ENCODE measurements at places on chromosomes 1 and 21. TPM values are rescaled to one million over a fixed set of nuclear protein-coding genes. Genes with fewer than 3 reads are reported as not detected.
A peak's percentile ranks its signal among the peaks of the same experiment; 100 is the strongest.

GRCh38 chr1:94025383-94026340 lies 95.3 kb downstream of the ABCA4 start:
- no peak for DNase-seq

DNA sequence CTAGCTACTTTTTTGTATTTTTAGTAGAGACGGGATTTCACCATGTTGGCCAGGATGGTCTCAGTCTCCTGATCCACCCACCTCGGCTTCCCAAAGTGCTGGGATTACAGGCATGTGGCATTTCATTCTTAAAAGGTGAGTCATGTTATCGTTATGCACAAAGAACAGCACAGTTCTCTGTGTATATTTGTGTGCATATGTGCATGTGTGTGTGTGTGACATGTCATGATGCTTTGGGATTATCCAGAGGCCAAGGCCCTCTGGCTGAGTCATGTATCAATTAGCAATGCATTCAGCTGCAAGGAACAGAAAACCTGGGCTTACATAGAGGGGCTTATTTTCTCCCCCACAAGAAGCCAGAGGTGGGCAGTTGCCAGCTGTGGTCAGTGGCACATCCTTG lies 301.7 kb upstream of the KAZN start:
- no peak for DNase-seq

GRCh38 chr1:76474922-76475321 lies 392.4 kb upstream of the ST6GALNAC5 start:
- no peak for DNase-seq

DNA sequence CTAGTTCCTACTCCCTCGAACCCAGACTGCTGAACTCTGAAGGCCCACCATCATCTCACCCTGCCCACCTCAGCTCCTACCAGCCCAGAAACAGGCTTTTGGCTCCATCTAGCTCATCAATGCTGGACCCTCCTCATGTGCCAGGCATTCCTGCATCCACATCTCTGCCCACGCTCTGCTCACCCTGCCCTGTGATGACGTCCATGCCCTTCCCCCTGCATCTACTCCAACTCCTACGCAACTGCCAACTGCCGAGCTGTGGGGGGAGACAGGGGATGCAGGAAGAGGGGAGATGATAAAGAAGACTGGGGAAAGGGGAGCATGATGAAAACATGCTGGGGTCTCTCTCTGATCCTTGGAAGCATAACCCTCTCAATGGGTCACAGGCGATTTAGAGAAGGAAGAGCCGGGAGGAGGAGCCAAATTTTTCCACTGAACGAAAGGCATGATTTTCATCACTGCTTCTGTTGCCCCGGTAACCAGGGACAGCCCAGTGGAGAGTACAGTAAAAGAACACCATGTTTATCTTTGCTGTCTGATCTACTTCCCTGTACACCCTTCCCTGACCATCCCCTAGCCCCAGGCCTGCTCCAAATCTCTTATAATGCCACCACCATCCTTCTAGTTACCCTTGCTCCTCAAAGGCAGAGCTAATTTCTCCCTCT lies 44.3 kb downstream of the CD34 start:
- peak; percentile 23 for DNase-seq

- no peak for DNase-seq
These were observed 33.0 kb upstream of the TTC22 start for GRCh38 chr1:54834007-54834541.

DNA sequence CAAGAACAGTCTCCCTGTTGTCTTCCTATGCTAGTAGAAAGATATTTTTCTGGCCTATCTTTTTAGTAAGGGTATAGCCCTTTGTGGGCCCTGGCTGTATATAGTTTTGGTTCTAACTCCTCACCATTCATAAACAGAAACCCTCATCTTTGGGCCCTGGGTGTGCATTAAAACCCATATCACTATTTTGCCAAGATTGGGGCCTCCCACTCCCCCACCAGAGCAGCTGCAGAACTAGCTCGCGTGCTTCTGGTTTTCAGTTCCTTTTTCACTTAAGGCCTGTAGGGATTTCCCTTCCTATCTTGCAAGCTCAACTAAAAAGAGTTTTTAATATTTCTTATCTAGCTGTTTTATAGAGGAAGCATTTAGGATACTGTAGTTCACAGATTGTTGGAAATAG lies 106.4 kb downstream of the RGL1 start:
- DNase-seq = peak; percentile 39

- no peak for DNase-seq
These were observed 286.8 kb upstream of the PLD5 start for GRCh38 chr1:242811092-242811840.

- peak; percentile 63 for DNase-seq
These were observed 41.5 kb downstream of the KIAA1614 start for GRCh38 chr1:180954005-180954800.

- DNase-seq = no peak
These were observed 35.0 kb upstream of the ECE1 start for GRCh38 chr1:21325231-21325718.

DNA sequence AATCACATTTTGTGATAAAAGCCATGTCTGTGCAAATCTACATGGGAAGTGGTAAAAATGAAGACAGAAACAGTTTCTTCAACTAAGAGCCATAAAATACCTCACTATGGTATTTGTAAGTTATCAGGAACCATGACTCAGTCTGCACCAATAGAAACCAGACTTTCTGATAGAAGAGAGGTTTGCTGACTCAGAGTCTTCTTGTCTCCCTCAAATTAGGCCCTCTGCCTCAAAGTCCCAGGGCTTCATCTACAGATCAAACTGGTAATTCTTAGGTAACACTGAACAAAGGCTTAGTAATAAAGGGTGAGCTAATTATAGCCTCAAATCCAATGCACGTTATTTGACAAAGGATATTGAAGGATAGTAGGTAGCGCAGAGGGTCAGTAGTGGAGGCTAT lies 30.9 kb upstream of the SSX2IP start:
- DNase-seq = peak; percentile 6

DNA sequence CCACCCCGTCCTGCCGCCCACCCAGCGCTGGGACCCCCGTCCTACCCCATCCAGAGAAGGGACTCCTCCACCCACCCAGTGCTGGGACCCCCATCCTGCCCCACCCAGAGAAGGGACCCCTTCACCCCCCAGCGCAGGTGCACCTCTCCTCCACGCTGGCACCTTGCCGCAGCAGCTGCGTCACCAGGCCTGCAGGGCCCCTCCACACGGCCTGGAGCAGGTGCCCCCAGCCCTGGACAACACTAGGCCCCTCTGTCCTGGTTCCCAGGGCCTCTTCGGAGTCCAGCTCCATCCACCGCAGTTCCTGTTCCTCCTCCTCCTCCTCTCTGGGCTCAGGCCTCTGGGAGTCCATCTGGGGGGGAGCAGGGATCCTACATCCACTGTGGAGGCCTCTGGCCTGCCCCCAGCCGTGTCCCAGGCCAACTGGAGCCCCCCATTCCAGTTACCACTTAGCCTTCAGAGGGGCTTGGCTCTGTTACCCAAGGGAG lies 378 bp downstream of the ANKRD65 start:
- DNase-seq = no peak

DNA sequence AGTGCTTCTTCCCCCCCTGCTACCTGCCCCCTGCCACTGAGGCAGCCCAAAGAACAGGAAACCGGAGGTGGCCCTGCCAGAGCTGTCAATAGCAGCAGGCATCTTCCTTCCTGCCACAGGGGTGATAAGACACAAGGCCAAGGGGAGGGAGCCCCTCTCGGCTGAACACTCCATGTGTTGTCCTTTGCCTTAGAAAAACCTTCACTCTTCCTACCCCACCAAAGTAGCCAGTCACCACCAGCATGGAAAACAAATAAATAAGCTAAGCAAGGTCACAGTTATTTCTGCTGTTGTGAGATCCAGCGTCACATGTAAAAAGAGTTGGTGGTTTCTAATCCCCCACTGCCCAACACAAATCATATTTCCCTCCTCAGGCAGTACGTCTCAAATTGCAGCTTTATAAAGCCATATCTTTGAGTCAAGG lies 104.8 kb upstream of the DPT start:
- DNase-seq = no peak

GRCh38 chr1:64959986-64960385 lies 6.4 kb downstream of the JAK1 start:
- DNase-seq = no peak

DNA sequence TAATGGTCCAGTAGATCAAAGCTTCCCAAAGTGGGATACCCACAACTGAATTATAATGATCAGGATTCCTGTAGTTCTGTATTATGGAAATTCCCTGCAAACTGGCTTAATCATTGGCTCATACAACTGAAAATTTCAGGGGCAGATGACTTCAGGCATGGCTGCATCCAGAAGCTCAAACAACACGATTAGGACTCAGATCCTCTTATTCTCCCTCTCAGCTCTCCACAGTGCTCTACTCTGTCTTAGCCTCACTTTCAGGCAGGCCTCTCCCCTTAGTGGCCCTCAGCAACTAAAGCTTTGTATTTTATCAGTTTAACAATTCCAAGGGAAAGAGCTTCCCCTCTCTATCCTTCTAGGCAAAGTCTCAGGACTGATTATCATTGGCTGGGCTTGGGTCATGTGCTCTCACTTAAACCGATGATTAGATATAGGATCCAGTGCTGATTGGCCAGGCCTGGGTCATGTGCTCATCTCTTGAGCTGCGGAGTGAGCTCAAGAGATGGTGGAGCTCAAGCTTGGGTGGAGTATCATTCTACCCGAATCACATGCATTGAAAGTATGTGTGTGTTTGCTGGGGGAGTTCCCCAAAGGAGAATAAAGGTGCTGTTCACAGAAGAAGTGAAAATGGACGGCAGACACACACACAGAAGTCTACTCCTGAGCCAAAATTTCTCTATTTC lies 57.9 kb upstream of the RUNX3 start:
- DNase-seq = no peak

- peak; percentile 60 for DNase-seq
These were observed 16.5 kb downstream of the SLC27A3 start for GRCh38 chr1:153791648-153792253.

DNA sequence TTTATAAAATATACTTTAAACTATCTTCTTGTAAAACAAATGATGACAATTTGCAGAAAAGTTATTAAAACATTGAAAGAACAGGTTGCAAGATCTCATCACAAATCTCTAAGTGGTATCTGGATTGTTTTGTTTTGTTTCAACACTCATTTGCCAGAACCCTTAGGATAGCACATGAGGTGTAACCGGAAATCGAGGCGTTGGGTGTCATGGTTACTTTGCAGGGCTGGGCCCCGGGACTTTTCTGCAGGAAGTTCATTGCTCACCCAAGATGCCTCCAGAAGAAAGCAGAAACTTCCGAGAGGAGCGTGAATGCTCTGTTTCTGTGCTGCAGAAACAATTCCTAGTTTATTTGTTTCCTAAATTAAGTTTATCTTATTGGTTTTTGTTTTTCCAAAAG lies 2.5 kb downstream of the DISC1 start:
- peak; percentile 17 for DNase-seq

DNA sequence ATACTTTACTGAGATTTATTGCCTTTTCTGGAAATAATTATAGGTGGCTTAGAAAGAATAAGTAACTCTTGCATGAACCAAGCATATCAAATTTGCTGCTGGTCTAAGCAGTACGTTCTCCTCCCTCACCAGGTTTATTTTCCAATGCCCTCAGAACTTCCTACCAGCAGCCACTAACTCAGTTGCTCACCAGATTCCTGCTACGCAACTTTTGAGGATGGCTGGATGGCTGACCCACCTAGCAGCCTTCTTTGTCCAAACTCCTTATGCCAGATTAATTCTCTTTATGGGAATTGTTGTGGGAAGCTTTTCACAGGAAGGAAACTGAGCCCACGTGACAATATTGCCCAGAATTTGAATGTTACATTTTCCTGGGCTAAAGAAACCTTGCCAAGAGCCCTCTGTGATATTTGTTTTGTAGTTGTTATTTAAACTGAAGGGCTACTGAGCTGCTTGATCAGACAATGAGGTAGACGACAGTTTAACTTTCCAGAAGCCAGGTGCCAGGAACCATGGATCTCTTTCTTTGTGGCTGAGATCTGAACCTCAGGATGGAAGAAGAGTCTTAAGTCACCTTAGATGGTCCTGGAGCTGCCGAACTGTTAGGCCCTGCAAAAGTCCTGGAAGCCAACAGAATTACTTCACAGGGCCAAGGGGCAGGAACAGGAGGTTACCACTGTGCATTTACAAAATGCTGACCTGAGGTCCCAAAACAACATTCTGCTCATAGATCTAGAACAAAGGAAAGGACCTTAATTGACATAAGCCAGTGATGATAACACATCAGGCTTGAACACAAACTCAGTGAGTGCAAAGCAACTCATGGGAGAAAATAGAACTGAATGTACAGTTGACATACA lies 85.5 kb upstream of the ATP1A1 start:
- DNase-seq = no peak

DNA sequence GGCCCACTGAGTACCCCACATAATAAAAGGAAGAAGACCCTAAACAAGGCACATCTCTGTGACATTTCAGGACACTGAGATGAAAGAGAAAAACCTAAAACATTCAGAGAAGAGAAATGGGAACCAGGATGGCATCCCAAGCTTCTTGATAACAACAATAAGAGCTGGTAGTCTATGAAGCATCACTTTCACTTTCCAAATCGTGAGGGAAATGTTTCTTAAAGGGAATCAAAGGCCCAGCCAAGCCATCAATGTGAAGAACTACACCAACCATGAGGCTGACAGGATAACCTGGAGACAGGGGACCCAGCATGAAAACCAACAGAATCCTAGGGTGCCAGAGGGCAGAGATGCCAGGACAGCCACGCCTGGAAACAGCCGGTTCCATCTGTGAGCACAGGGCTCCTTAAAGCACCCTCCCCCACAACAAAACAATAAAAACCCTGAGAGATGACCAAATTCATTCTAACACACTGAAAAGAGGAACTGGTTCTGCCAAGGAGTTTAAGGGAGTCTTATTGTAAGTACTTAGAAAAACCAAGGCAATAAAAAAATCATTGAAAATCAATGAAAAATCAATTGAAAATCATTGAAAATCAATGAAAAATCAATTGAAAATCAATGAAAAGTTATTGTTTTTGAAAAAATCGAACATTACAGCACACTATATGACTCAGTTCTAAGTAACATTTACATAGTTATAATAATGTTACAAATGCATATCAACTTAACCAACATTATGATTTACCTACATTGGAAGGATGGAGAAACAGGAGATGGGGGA lies 141.5 kb upstream of the ERG start:
- no peak for DNase-seq

GRCh38 chr1:209870151-209870831 lies 42.5 kb downstream of the UTP25 start:
- DNase-seq = no peak

The PRAMEF18 gene
- total RNA-seq = not detected

The KCND3 gene
- not detected for total RNA-seq

The TBX19 gene
- total RNA-seq = 6.3 TPM

The FNDC10 gene
- total RNA-seq = 1.5 TPM

The FCAMR gene
- total RNA-seq = not detected

The CRABP2 gene
- total RNA-seq = 2.5 TPM

The KNCN gene
- not detected for total RNA-seq

The PTGFRN gene
- 14.8 TPM for total RNA-seq
